Activated CD8-positive, alpha-beta memory T cell treated with anti-CD3 and anti-CD28 coated beads for 1 hour (primary cell): ENCODE measurements at places on chromosomes 3 and 15.

GRCh38 chr15:65332391-65333147 lies 28.1 kb downstream of the RNU5B-1 start:
- no peak for DNase-seq

DNA sequence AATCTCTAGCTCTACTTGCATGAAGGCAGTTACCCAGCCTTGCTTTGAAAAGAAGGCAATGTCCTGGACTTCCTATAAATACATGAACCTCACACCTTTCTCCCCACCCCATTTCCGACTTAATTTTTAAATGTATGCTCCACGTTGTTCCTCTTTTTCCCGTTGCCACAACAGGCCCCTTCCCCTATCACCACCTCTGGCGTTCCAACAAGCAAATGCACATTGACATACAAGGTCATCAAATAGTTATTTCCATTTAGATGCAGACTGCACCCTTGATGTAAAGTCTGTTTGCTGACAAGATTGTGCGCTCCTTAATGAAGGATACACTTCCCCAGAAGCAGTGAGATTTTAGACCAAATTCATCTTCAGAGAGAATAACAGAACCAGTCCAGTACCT lies 260.7 kb upstream of the UMPS start:
- DNase-seq, result no peak

GRCh38 chr3:4492208-4493013 lies 737 bp upstream of the ITPR1 start:
- peak; percentile 12 for DNase-seq

DNA sequence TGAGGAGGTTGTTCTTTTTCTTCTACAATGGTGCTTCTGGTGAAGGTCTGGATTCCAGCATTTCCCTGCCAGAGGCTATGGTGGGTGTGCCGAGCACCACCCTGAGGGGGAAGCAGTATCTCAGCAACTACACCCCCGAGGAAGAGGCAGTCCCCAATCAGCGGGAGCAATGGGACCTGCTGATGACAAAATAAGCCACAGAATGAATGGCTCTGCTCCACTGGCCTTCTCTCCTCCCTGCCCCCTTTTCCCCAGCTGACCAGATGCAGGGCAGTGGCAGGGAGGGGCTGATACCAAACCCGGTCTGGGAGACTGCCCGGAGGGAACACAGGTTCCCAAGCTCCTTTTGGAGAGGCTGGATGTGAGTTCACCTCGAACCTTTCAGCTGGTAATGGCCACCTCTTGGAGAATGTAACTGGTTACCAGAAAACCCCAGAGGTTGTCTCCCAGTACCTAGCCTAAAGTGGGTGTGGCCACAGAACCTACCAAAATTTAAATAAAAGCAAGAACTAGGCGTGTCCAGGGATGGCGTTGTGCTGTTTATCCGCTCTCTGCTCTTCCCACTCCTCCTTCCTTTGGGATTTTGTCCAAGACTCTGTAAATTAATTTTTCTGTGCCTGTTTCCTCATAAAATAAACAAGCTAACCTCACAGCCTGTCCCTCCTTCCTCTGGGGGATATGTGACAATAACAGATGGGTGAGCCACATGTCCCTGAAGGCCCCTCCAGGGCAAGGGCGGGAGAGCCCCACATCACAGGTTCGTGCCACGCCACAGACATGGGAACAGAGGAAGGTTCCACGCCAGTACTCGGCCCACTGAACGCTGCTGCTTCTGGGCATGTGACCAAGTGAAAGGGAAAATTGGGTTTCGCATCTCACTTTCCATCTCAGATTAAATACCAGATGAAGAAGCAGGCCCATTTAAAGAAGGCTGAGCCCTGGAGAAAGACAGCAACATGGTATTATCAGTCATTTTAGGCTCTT lies 35.1 kb upstream of the SPTBN5 start:
- no peak for DNase-seq

- DNase-seq, result no peak
Observed at GRCh38 chr3:65749066-65749465, 289.7 kb downstream of the MAGI1 start.

DNA sequence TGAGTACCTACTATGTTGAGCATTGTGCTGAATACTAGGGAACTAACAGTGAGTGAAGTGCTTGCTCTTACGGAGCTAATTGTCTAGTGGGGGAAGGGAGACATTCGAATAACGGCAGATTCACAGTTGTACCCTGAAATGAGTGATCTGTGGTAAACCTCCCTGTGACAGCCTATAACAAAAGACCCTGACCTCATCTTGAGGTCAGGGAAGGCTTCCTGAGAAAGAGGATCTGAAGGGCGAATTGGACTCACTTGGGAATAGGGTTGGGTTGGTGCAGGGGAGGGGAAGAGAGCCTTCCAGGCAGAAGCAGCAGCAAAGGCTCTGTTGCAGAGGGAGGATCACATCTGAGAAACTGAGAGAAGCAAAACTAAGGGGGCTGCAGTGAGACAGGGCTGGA lies 13.2 kb downstream of the HPS3 start:
- no peak for DNase-seq

GRCh38 chr15:60320365-60320764 lies 77.4 kb downstream of the ANXA2 start:
- no peak for DNase-seq

GRCh38 chr3:195227871-195228270 lies 43.1 kb downstream of the XXYLT1 start:
- no peak for DNase-seq

GRCh38 chr15:31309893-31310606 lies 16.6 kb upstream of the KLF13 start:
- DNase-seq, result no peak

DNA sequence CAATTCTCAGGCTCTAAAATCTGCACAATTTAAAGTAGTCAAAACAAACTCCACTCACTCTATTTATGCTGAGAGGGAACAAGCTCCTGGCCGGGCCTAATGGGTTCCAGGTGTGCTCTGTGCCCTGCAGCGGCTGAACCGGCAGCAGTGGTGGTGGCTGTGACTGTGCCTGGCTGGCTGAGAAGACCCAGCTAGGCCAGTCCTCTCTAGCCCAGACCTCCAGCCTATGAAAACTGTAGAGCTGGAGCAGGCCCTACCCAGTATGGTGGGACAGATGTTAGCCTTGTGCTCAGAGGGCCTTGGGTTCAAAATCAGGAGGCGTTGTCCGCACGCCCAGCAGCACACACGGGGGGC lies 37.0 kb downstream of the EPHB3 start:
- no peak for DNase-seq

GRCh38 chr3:133663569-133664313 lies 2.0 kb upstream of the TOPBP1 start:
- DNase-seq, result no peak

- no peak for DNase-seq
Observed at GRCh38 chr3:173429527-173429926, 32.0 kb downstream of the NLGN1 start.

GRCh38 chr3:123628996-123629746 lies 44.3 kb upstream of the HACD2 start:
- DNase-seq, result no peak

DNA sequence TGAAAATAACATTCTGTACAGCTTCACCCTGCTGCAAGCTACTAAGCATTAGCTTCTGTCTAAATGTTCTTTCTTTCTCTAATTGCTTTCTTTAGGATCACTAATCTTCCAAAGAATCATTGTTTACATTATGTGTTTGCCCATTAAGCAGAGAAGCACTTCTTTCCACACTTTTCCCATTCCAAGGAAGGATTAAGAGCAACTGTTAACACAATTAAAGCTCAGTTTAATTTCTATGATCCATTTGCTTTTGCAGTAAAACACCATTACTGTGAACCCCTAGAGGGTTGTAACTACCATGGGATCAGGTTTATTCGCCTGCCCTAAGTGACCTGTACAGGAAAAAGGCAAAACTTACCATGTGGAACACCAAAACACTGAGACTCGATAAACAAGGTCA lies 125.8 kb upstream of the ZNF385D start:
- no peak for DNase-seq

DNA sequence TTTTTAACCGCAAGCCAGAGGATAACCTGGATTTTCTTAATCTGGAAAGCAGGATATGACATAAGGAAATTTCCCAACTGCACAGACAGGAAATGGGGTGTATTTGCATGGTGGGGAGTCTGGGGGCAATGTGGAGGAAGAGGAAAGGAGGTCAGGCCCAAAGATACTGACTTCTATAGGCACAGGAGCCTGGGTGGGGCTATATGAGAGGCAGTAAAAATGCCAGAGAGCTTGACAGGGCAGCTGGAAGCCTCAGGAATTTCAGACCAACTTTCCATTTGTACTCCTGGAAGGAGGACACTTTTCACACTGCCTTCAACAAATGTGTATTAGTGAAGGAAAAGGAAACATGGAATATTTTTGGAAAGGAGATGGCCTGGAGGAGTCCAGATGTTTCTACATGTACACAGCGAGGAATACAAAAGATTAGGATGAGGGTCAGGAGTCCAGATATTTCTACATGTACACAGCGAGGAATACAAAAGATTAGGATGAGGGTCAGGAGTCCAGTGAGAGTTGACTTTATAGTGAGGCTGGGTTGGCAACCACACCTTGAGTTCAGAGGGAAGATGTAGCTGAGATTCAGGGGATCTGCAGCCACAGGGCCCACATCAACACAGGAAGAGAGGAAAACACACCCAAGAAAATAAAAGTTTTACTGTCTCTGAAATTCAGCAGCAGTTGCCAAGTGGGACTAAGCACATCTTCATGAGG lies 111.9 kb upstream of the PTPRG start:
- no peak for DNase-seq

GRCh38 chr3:177337541-177338331 lies 140.5 kb upstream of the TBL1XR1 start:
- no peak for DNase-seq

DNA sequence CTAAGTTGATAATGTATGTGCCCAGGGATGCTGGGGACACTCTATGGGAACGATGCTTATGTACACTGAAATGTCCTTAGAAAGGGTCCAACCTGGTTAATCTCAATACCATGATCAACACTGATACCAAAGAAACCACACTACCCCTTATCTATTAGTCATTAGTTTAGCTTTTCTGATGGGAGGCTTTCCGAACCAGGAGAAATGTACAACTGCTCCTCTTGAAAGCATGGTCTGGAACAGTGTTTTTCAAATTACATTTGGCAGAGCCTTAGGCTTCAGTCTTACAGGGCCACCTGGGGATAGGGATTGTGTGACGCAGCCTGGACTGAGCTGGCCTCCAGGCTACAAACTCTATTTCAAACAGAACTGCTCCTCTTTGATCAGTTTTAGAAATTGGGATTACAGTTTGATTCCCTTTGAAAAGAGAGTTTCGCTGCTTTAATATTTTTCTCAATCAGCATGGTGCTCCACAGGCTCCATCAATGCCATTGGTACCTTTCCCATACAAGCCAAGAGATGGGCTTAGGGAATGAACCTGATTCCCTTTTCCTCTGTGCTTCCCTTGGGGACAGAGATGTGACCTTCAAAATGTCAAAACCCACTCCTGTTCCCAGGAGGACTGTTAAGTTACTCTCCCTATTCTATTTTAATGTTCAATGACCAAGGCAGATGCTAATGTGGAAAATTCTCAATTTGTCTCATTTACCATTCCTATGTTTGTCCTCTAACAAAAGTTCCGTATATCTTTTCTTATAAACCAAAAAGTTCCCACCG lies 296.0 kb upstream of the ADAMTS9 start:
- DNase-seq, result no peak

GRCh38 chr3:171177056-171177455 lies 150.5 kb upstream of the SLC2A2 start:
- DNase-seq, result no peak
